ENCODE measurements at places on chromosomes 3 and 15.

GRCh38 chr15:79314811-79315210, 3.9 kb downstream of the TMED3 start:
- DNase-seq, result no peak

DNA sequence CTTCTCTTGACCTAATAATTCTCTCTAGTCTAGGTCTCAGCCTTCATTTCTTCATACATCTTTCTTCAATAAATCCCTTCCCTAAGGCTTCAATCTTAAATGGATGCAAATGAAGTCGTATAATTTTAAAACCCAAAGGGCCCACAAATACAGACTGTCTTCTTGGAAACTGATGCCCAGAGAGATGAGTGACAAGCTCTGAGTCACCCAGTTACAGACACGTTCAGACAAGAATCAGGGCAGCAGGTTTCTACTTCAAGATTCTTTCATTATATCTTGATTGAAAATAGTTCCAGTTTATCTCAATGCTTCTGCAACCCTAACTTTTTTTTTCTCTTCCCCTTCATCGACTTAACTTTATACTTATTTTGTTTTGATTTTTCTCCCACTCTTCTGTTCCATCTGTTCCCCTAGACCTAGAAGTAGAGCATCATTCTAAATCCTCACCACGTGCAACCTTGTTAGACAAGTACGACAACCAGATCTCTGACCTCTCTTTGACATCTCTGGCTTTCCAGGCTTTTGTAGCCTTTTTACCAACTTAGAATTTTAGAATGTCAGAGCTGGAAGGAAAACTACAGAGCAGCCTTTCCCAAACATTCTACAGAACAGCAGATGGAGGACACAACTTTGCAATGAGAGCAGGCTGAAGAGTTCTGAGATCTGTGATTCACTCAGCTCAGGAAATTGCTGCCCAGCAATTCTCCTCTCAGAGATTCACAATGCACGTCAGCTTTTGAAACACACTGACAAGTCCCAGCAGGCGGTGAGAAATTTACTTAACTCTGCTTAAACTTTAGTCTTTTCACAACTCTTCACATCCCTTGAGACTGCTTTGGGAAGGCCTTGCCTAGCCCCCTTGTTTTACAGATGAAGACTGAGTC, 25.3 kb downstream of the NCEH1 start:
- DNase-seq, result no peak

DNA sequence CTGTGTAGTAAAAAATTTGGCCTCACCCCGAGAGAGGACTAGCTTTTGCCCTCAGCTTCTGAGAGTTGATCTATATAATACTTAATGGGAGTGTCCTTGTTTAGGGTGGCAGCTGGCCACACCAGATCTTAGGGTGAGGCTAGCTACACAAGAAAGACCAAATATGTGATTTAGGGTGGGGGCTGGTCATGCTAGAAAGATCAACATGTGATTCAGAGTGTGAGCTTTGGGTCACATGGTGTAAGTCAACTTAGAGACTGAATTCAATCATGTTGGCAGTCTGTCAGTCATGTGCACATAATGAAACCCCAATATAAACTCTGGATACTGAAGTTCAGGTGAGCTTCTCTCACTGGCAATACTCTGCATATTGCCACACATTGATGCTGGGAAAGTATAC, 120.7 kb upstream of the DAZL start:
- no peak for DNase-seq

DNA sequence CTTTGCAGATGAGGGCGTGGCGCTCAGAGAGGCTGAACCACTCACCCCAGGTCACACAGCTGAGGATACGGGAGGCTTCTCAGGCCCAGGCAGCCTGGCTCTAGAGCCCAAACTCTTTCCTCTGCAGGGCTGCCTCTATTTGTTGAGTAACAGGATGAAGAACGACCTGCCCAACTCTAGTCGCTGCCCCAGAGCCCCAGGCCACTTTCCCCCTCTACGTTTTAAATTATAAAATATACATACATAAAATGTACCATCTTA, 19.2 kb upstream of the ZXDC start:
- no peak for DNase-seq

Data from esophagus squamous epithelium (tissue), 5 donors.